Astrocyte of the cerebellum (primary cell): ENCODE measurements at places on chromosomes 3 and 15.

DNA sequence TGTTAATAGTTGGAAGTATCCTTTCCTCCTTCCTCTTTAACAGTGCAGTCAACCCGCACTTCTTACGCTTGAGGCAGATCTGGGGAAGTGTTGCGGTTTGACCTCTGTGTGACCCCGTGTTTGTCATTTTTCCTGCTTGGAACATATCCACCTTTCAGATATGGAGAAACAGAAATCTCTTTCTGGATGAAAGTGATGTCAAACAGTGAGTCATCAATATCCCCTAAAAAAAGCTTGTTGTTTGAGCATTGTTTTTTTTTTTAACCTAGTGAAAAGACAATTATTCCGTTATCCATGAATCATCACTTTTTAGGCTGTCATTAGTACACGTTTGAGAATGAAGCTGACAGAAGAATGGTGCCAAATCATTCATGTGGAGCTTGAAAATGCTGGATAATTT, 293.7 kb downstream of the ARPP21 start:
- DNase-seq: peak; percentile 90

DNA sequence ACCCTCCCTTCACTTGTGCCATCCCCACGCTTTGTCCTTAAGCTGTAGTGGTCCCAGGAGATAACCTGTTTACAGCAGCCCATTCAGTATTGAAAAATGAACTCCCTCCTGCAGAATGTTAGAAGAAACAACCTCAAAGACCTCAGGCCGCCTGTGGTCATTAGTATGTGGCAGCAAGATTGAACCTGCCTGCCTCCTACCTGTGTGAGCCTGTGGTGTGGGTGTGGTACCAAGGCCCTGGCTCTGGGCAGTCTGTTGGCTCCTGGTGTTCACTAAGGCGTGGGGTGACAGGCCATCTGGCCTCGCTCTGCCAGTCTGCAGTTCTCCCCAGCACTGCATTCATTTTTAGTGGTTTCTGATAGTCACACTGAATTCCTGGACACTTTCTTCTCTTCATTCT, 21.0 kb downstream of the LSM3 start:
- DNase-seq: no peak

DNA sequence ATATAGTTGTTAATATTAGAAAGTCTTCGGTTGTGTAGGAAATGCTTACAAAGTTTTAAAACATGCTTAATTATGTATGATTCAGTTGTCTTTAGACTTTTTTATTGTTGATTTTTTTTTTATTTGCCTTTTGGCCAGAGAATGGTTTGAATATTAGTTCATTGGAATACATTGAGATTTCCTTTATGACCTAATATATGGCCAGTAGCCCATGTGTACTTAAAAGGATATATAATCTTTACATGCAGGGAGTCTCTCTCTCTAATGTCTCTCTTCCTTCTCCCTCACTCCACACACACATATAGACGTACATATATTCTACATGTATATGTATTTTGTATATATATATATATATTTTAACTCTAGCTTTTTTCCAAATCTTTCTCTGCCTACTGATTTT, 67.3 kb upstream of the SKIL start:
- no peak for DNase-seq

- DNase-seq: peak; percentile 92
Measured at GRCh38 chr3:11185564-11186317, 31.4 kb downstream of the HRH1 start.

DNA sequence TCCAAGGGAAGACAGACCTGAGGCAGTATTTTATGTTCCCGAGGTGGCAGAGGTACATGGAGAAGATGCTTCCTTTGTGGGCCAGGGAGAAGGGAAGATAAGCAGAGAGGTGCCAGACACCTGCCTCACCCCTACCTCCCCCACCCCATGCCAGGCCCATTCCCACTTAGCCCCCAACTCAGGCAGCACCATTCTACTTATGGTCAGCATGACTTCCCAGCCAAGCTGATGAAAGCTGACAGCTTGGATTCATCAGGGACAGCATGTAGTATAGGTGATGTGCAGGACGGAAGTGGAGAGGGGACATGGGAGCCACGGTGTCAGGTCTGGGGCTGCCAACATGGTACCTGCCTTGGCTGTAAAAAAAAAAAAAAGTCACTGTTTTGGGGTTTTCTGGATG, 57.5 kb upstream of the CSPG4 start:
- DNase-seq: no peak

DNA sequence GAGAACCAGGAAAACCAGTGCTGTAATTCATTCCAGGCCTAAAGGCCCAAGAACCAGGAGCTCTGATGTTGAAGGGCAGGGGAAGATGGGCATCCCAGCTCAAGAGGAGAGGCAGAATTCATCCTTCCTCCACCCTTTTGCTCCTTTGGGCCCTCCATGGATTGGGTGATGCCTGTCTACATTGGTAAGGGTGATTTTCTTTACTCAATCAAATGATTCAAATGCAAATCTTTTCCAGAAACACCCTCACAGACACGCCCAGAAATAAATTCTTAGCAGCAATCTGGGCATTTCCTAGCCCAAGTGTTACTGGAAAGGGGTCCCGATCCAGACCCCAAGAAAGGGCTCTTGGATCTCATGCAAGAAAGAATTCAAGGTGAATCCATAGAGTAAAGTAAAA, 17.6 kb upstream of the APOD start:
- no peak for DNase-seq

- peak; percentile 45 for DNase-seq
Measured at GRCh38 chr15:50134524-50135024, 15.5 kb upstream of the ATP8B4 start.

DNA sequence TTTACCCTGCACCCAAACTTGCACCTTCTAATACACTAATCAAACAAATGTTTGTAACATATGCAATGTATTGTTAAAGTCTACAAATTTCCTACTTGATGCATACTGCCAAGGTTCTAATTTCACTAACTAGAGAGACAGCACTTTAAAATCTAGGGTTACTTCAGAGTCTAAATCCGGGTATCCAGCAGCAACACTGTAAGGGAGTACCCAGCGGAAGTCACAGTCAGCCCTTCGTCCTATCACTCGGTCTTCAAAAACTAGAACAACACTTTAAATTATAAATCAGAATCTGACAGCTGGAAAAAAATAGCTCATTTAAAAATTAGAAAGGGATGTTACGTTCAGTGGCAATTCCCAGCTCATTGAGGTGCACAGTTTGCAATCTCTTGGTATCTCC, 8.3 kb downstream of the TNIK start:
- DNase-seq: no peak

DNA sequence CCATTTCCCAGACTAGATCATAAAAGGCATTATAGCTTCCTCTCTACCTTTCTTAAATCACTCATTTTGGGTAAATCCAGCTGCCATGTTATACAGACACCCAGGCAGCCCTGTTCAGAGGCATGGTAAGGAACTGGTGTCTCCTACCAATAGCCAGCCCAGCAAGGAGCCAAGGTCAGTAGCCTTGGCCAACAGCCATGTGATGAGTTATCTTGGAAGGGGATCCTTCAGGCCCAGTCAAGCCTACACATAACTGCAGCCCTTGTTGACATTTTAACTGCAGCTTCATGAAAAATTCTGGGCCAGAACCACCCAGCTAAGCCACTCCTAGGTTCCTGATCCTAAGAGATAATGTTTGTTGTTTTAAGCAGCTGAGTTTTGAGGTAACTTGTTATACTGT, 29.0 kb upstream of the ZMAT3 start:
- DNase-seq: no peak

DNA sequence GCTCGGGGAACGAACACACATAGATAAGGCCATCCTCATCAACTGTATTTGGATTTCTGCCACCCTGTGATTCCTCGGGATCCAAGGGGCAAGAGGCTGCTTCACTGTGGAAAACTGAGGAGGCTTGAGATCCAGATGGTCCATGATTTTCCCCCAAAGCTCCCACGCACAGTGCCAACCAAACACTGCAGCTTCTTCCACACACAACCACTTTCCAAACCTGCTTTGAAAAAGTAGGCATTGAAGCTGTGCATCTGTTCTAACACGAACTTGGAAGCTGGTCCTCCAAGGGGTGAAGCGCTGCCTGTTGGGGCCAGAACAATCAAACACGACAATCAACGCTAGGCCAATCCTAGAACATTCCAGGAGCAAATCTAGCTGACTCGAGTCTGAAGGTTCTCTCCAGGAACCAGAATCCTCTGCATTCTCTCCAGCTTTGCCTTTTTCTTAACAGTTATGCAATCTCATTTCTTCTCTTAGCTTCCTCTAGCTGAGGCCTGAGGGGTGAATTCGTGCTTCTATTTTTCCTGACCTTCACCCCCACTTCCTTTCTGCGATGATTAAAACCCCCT, 104.4 kb downstream of the LRRK1 start:
- DNase-seq: no peak

DNA sequence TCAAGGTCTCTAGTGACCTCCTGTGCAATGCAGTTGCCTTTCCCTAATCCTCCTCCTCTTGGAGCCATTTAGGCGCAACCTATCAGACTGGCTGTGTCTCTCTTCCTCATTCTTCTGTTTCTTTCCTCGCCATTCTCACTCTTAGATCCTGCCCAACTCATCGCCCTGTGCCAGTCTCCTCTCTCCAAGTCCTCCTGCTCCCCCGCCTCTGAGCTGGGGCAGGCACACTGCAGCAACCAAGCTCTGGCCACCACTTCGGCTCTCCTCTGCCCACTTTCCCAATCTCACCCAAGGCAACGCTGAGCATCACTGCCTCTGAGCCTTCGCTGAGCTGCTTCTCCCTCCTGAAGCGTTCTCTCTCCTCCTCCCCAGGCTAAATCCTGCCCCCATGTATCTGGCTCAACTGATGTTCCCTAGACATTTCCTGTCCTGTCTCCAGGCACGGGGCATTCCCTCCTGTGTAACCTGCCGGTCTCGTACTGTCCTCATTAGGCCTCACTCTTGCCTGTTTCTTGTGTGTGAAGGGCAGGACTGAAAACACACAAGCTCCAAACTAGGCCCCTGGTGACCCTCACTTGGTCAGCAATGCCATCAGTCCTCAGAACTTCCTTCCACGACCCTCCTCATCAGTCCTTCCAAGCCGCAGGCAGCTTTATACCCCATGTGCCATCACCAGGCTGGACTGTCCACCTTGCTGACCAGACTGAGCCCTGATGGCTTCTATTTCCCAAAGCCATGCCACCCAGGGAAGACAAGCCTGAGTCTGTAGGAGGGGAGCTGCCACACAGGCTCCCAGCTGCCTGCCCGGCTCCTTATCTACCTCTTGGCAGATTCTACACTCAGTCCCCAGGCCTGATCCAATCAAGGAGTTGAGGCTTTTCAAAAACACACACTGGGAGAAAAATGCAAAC, 85.6 kb downstream of the SEC22A start:
- no peak for DNase-seq

- no peak for DNase-seq
Measured at GRCh38 chr15:58415636-58416035, 16.2 kb upstream of the LIPC start.

GRCh38 chr3:15512166-15512565, 9.3 kb downstream of the COLQ start:
- peak; percentile 22 for DNase-seq

DNA sequence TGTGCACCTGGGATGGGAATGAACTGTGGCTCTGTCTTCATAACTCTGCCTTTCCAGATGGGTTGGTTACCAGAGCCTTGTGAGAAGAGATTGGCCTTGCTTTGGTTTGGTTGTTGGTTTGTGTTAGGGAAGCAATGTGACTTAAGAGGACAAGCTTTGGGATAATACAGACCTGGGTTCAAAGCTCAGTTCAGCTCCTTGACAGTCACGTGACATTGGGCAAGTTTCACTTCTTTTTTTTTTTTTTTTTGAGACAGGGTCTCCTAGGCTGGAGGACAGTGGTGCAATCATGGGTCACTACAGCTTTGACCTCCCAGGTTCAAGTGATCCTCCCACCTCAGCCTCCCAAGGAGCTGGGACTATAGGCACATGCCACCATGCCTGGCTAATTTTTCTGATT, 42.7 kb downstream of the CORO2B start:
- no peak for DNase-seq

DNA sequence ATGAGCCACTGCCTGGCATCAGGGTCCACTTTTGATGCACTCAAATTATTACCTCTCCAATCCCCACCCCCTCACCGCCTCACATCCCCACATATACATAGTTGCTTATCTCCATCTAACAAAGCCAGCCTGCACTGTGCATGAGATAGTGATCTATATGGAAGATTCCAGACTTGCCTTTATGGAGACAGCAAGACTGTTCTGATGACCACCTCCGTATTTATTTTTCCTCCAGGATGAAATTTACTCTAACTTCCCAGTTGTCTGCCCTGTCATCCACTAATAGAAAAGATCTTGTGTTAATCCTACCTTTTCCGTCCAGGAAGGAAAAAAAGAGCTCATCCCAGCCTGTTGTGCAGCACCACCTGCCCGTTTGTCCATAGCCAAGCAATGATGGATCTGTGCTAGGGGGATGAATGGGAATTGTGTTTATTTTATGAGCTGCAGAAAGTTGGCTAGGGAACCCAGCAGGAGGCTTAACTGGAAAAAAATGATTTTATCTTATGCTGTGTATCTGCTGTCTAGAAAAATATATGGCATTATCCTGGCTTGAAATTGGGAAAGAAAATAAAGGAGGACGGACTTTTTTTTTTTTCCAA, 114.5 kb downstream of the CD47 start:
- no peak for DNase-seq

GRCh38 chr3:195150181-195151118, 120.5 kb downstream of the XXYLT1 start:
- no peak for DNase-seq

DNA sequence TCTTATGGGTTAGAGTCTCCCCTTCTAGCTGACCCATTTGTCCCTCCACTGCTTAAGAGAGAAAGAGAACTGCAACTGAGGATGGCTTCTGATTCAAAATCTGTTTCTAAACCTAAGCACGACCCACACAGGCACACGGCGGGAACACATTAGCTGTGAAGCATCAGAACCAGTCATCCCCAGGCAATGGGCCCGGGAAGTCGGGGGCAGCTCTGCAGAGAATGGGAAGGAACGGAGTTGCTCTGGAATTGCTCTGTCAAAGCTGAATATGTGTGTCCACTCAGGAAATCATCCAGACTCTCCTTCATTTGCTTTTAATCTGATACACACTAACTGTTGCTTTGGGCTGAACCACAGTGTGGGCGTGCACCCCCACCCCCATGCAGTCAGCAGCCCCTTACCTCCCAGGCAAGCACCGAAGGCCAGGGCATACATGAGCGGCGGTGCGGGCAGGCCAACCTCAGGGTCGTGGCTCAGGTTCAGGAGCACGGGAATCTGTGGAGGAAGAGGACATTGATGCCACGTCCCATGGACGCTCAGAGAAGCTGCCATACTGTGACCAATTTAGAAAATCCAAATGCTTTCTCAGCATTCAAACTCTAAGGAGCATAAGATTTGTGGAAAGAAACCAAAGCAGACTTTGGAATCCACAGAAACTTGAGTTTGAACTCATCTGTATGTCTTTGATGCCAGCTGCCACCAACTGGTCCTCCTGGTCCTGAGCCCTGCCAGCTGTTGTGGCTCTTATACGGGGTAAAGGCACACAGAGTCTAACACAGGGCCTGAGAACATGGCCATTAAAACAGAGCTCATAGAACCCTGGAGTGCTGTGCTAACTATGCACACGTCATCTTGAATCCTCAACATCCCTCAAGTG, 247.9 kb downstream of the OCA2 start:
- no peak for DNase-seq
